ENCODE measurements at places on chromosomes 2 and 18.

- no peak for DNase-seq
These were observed 167.0 kb upstream of the CREB1 start for GRCh38 chr2:207362716-207363115.

DNA sequence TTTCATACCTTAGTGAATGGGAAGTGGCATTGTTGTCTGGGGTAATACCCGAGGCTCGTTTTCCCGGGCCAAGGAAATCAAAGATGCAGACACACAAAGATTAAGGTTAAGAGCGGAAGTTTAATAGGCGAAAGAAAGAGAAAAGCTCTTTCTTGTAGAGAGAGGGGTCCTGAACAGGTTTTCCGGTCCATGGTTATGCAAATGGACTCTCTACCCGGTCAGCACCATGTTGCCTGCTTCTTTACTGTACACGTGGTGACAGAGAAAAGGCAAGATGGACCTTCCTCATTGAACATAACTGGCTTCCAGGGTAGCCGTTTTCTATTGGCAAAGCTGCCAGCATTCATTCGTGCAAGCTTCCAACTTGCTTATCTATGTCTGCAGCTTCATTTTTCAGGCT lies 2063.5 kb downstream of the SUCLG1 start:
- DNase-seq = no peak

DNA sequence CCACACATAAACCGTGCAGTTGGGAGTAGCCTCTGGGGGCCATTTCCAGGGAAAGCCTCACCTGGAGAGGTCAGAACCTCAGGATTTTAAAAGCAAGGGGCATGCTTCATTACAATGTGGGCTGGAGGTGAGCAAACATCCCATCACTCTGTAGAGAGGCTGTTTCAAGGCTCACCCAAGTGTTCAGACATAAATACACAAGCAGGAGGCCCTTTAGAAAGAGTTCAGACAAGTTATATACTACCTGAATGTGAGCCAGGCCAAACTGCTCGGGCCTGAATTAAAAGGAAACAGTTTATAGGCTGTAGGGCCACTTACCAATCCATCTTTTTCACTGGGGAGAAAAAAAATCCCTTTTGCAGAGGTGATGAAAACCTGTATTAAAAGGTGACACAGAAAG lies 540.0 kb upstream of the ZEB2 start:
- no peak for DNase-seq

DNA sequence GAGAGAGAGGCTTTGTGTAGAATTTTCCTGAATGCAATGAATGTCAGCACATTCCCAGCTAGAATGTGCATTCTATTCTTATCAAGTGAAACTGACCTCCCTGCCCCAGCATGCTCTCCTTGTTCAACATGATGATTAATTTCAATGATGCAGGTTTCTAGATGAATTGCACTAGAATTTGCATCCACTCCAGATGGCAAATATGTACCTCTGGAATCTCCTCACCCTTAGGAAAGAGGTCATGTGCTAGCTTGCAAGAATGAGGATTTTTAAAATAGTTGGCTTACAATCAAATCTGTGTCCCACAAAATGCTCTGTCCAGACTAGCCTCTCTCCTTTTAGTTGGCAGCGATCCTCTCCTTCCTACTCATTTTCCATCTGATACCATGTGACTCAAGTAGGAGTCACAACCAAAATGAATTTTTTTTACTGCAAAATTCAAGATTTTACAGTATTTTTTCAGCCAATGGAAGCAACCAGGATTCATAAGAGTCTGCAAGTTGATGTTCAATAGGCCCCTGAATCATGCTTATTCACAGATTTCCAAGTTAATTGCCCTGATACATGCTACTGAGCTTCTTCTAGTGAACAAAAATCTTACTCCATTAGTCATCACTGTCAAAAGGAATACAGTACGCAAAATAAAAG lies 21.0 kb upstream of the STAT4 start:
- no peak for DNase-seq
